Activated CD4-positive, alpha-beta T cell treated with anti-CD3 and anti-CD28 coated beads for 36 hours (primary cell): ENCODE measurements at places on chromosomes 1 and 21. TPM values are rescaled to one million over a fixed set of nuclear protein-coding genes. Genes with fewer than 3 reads are reported as not detected.

Gene TFF2
- total RNA-seq = not detected

- peak; percentile 27 for DNase-seq
These were observed 503 bp upstream of the PIGM start for GRCh38 chr1:160032165-160032820.

DNA sequence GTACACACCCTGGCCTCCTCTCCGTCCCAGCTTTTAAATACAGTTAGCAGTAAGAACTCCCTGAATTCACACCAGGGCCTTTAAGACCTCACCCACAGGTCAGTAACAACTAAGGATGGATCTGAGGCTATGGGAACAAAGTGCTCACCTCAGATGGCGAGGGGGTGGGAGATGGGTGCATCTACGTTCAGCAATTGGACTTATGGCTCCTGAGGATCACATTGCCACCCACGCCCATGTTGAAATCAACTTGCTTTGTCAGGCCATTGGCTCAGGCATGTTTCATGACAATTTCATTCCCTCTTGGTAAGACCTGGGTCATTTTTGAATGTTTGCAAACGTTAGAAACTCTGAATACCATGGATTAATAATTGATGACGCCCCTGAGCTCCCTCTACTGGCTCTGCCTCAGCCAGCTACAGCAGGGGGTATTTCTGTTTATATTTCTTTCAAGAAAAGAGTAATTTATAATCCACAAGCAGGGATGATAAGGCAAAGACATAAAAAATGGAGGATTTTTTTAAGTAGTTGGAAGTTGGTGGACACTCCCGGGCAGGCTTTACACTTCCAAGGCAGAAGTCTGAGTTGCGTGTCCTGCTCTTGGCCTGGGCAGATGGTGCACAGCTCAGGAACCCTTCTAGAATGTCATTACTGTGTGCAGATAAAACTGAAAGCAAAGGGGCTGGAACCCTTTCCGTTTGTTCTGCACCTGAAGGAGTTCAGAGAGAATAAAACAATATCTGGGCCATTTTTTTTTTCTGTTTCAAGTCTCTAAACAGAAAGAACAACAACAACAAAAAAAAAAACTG, 13.7 kb upstream of the LBR start:
- DNase-seq = no peak

DNA sequence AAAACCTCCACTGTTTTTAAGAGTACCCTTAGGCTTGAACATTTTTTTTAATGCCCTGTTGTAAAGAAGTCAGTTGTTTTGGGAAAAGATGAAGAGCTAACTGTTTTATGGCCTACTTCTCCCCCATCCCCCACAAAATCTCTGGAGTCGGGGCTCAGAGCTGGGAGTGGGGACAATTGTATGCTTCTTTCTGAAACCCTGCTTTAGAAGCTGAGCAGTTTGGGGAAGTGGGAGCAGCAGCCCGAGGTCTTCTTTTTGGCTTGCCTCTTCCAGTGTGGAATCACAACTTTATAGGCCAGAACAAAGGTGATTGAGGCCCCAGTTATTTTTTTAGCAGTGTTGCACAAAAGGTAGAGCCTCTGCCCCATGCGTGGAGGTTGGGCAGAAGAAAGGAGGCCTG, 25.2 kb downstream of the PPP2R5A start:
- DNase-seq = no peak

GRCh38 chr1:185464777-185465176, 147.7 kb upstream of the IVNS1ABP start:
- DNase-seq = no peak

- peak; percentile 36 for DNase-seq
These were observed 16.1 kb downstream of the UTP11 start for GRCh38 chr1:38028671-38029070.

- no peak for DNase-seq
These were observed 17.1 kb downstream of the KIF17 start for GRCh38 chr1:20700636-20701215.

Gene SLC2A5
- total RNA-seq = not detected

Gene C21orf58
- 27.4 TPM for total RNA-seq

DNA sequence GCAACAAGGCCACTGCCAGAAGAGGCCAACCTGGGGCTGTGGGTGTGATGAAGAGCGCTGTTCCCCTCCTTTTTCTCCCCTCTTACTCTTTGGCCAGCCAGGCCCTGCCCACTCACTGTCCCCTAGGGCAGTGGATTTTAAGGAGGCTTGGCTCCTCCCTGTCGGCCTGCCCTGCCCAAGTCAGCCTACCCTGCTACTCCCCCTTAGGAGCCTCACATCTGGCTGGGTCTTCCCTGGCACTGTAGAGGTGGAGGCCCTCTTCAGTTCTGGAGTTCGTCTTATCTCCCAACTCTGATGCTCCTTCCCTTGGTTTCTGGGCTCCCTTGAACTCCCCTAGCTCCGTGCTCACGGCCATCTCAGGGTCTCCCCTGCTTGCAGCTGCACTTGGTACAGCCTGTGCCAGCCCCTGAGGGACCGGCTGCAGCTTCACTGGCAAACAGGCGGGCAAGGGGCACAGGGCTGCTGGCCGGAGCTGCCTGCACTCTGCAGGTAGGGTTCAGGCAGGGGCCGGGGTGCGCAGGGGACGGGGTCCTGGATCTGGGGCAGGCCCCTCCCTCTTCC, 4.0 kb downstream of the AMPD2 start:
- no peak for DNase-seq

- DNase-seq = no peak
These were observed 9.6 kb upstream of the ACTL8 start for GRCh38 chr1:17745479-17745955.

GRCh38 chr1:216310776-216311175, 112.5 kb downstream of the USH2A start:
- peak; percentile 6 for DNase-seq

DNA sequence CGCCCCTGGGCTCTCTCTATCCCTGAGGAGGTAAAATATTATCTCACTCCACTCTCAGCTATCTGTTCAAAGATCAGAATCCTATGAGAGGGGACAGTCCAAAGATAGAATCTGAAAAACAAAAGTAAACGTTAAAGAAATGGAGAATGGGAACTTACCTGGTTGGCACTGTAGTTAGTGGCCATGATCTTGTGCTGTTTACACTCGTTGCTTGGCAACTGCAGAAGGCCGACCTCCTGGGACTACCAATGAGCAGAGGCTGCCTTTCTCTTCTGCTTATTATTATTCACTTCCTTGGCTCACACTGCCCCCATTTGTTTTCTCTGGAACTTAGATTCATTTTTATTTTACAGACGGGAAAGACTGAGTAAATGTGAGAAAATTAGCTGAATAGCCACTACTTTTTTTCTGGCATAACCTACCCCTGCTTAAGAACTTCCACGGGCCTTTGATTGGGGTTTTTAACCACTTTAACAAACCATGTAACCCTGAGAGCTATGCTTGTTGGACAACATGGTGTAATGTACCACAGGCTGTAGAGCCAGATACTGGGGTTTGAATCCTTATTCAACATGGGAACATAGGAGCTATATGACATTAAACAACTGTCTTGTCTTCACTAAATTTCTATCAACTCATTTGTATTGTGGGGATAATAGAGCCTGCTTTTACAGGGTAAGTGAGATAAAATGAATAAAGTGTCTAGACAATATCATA, at the start of gene CFAP126:
Gene CFAP126 (minus strand): TSS at position 193 of the 717 bp plus-strand sequence. CDS start 8 bp downstream, at position 185.
- peak; percentile 60 for DNase-seq

DNA sequence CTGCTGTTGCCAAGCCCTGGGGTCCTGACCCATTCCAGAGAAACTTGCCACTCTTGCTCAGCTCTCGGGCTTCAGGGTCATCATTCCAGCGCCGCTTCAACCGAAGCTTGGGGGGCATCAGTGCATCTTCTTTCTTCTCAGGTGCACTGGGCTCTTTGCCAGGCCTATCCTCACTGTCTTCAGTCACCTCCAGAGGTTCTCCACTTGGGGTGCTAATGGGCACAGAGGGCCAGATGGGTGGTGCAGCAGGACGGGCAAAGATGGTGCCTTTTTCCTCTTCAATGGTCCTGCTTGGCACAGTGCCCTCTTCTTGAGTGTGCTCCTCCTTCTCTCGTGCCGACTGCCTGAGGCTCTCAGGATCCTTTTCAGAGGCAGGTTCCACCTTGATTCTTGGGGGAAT, 13.3 kb downstream of the ETV3 start:
- DNase-seq = peak; percentile 23

- DNase-seq = no peak
These were observed 99.4 kb downstream of the ATP5PO start for GRCh38 chr21:33816174-33816573.

DNA sequence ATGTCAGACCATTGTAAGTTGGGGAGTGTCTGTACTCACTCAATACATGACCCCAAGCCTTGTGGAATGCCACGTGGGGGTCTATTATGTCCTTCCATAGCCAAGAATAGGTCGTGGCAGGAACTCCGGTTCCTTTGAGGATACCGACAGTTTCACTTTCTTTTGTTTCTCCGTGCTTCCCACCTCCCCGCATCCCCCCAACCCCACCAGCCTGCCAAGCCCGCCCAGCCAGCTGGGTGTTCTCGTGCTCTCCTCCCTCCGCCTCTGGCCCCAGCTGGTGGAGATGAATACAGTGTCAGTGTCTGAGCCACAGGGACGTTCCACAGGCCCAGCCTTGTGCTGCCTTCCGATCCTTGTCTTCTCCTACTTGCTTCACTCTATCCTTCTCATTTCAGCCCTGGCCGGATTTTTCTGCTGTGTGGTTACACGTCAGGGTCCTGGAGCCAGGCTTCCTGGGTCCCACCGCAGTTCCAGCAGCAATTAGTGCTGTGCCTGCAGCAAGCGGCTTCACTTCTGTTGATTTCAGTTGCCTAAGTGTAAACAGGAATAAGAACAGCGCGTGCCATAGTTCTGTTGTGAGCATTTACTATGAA, 4.1 kb upstream of the AGTRAP start:
- peak; percentile 56 for DNase-seq

Gene RAB3GAP2
- 50.6 TPM for total RNA-seq

DNA sequence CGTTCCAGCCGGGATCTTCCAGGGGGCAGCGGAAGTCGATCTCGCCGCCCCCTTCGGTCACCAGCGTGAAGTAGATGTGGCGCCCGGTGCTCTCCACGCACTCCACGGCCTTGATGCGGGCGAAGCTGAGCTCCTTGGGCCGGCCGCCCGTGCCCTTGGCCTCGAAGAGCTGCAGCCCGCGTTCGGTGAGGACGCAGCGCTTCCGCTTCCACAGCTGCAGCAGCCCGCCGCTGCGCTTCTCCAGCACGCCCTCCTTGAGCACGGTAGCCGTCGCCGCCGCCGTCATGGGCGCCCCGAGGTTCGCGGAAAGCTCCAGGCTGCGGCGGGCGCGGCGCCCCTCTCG, 516 bp downstream of the PHLDA3 start:
- peak; percentile 53 for DNase-seq

Gene SLC9C2
- total RNA-seq = not detected

GRCh38 chr1:193184776-193185175, 1.6 kb downstream of the B3GALT2 start:
- no peak for DNase-seq

Gene RHEX
- total RNA-seq = not detected

DNA sequence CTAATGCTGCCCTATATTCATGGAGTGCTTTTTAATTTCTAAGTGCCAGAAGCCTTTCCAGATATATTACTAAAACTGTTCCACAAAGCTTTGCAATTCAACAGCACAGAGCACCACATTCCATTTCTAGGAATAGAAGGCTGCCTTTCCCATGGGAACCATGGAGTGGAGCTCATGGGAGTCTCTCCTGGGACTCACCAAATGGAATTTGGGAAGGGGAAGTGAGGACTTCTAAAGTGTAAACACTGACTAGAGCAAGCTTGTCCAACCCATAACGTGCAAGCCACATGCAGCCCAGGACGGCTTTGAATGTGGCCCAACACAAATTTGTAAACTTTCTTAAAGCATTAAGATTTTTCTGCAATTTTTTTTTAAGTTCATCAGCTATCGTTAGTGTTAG, 190.4 kb upstream of the TNR start:
- DNase-seq = no peak

DNA sequence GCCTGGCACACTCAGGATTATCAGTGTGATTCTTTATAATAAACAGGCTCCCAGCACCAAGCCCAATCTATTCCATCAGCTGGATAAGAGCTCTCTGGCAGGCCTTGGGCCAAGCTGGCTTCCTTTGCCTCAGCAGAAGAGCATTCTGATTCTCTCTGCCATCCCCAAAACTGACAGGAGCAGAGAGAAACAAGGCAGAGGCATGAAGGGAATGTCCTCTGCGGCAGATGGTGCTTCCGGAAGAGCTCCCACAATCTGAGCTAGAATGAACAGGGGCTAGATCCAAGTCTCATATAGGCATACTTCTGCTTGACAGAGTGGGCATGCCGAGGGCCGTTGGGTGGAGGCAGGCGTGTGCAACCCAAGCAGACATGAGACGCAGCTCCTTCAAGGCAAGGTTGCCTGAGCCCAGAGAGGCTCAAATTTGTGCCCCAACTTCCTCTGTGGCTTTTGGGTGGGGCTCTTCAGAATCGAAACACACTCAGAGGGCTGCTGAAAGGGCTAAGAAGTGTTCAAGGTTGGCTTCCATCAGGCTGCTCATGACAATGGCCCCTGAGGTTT, 4.0 kb downstream of the CAPN2 start:
- DNase-seq = peak; percentile 67

Gene SPRR2E
- total RNA-seq = not detected

GRCh38 chr21:37263827-37264600, 3.1 kb downstream of the VPS26C start:
- no peak for DNase-seq

Gene NBPF4
- 0.21 TPM for total RNA-seq

GRCh38 chr21:46050668-46051378, 47.1 kb upstream of the COL6A2 start:
- no peak for DNase-seq

GRCh38 chr1:18907917-18908845, 5.8 kb upstream of the ALDH4A1 start:
- DNase-seq = no peak

DNA sequence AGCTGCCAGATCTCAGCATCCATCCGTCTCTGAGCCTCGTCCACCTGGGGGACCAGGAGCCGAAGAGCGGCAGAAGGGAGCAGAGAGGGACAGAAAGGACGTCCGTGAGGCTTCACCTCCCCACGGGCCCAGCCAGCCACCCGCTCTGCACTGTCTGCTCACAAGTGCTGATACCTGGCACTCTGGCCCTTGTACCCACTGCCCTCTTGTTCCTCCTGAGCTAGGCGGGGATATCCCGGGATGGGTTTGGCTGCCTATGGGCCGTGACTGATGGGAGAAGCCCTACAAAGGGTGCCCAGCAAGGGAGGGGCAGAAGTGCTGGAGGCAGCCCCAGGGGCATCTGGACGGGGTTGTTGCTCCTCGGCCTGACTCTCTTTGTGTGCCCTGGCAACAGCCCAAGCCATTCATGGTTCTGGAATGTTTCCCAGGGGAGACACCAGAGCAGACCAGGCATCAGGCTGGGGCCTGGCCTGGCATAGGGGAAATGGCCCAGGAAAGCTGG, 57.6 kb downstream of the LDLRAD2 start:
- DNase-seq = no peak

Gene HSD17B7
- 29.5 TPM for total RNA-seq

Gene AADACL4
- total RNA-seq = not detected

- no peak for DNase-seq
These were observed 77.0 kb upstream of the POU3F1 start for GRCh38 chr1:38123356-38124135.

DNA sequence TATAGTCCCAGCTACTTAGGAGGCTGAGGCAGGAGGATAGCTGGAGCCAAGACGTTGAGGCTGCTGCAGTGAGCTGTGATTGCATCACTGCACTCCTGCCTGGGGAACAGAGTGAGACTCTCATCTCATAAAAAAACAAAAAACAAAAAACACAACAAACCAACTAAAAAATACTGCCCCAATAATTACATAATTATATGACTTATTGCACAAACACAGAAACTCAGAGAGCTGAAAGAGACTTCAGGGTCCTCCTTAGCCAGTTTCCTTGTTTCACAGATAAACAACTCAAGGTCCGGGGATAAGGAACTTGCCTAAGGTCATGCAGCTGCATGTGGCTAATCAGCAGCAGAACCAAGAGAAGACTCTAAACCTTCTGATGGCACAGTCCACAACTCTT, 11.9 kb downstream of the EXTL2 start:
- no peak for DNase-seq

- DNase-seq = no peak
These were observed 41.5 kb downstream of the TSEN15 start for GRCh38 chr1:184093071-184093470.
